ENCODE measurements at places on chromosomes 12 and 14.

DNA sequence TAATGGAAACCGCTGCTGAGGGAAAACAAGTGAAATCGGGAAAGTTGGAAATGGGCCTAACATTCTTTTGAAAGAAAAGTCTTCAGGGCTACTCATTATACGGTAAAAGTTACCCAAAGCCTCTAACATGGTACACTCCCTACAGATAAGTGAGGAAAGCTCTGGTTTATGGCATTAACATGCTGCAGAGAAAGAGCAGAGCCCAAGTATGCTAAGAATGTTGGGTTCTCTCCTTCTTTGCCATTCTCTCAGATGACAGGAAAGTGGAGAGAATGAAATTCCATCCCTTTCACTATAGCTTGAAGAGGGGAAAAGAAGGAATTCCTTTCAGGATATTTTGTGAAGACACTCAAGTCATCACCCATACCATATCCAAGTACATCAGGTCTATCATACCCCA is 348.0 kb downstream of the SEC23A start:
- no peak for DNase-seq

- no peak for DNase-seq
Measured at GRCh38 chr12:103799857-103800771, 40.9 kb downstream of the NT5DC3 start.

DNA sequence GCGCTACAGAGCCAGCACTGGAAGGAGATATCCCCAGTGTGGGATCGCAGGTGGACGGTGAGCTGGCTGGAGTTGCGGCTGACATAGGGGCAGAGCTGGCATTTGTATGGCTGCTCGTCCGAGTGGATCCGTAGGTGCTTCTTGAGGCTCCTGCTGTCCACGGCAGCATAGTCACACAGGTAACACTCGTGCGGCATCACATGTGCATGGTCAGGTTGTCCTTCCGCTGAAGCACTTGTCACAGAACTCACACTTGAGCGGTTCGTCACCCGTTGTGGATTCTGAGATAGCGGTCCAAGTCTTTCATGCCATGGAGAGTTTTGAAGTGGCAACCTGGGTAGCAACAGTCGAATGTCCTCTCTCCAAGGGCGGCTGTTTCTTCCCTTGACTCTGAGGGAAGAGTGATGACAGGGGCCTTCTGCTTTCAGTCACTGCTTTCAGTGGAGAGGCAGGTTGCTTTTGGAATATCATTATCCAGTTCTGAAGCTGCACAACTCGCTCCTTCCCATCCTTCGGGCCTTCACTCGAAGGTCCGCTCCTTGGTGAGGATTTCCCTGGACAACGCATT is 37.0 kb upstream of the SAV1 start:
- DNase-seq, result no peak

GRCh38 chr12:54035568-54036264 is 2.9 kb downstream of the HOXC5 start:
- no peak for DNase-seq

DNA sequence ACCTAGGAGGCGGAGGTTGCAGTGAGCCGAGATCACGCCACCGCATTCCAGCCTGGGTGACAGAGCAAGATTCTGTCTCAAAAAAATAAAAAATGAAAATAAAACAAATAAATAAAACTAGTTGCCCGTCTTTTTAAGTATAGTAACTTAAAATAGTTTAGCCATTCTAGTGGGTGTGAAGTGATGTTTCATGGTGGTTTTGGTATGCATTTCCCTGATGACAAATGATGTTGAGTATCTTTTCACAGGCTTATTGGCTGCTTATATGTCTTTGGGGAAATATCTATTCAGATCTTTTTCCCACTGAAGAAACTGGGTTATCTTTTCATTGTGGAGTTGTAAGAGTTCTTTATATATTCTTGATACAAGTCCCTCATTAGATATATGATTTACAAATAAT is 102.4 kb upstream of the METAP2 start:
- DNase-seq, result no peak

GRCh38 chr14:58027904-58028303 is 124.1 kb downstream of the ARMH4 start:
- no peak for DNase-seq

- DNase-seq, result no peak
Measured at GRCh38 chr12:103623716-103624115, 36.6 kb downstream of the STAB2 start.

DNA sequence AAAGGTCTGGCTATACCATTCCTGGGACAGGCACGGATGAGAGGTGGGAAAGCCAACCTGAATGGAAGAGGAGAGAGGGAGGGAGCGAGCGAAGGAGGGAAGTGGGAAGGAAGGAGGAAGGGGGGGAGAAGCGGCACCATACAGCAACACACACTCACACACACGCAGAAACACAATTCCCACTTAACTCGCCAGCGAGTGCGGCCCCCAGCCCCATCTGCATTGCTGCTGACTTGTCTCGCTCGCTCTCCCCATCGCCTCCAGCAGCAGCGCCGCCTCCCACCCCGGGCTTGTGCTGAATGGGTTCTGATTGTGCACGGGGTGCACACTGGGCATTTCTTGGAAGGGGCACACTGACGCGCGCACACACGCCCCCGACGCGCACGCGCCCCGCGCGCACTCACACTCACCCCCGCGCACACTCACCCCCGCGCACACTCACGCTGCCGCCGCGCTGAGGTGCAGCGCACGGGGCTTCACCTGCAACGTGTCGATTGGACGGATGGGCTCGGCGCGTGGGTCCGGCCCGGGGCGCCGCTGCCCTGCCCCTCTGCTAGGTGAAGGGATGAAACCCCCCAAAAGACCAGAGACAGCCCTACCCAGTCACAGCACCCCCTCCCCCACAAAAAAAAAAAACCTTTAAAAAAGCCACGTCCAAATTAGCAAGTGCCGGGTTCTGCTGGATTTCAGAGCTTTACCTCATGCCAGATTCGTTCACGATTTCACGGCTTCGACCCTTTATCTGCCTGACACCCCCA is 685 bp downstream of the GRIN2B start:
- DNase-seq, result no peak

- no peak for DNase-seq
Measured at GRCh38 chr12:96810477-96810876, 96.6 kb upstream of the NEDD1 start.

GRCh38 chr14:65296402-65296801 is 116.1 kb upstream of the FUT8 start:
- no peak for DNase-seq

GRCh38 chr12:63098851-63099250 is 52.1 kb downstream of the AVPR1A start:
- no peak for DNase-seq

- DNase-seq, result peak; percentile 32
Measured at GRCh38 chr12:1797011-1797901, 23.1 kb upstream of the LRTM2 start.

- DNase-seq, result no peak
Measured at GRCh38 chr12:56315249-56315621, 553 bp downstream of the CNPY2 start.

- DNase-seq, result no peak
Measured at GRCh38 chr14:36905272-36905888, 243.7 kb downstream of the PAX9 start.

DNA sequence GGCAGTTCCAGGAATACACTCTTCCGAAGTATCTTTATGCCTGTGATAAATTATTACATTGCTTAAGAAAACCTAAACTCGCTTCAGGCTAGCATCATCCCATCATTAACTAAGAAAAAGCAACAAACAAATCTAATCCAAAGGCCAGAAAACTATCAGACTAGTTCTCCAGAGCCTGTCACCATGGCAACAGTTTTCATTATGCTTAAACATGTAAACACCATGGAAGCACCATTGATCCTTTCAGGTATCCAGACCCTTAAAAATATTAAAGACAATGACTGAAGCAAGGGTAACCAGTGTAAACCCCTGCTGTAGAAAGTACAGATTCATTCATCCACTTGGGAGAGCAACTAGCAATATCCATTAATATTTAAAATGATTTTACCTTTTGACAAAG is 9.8 kb downstream of the DAD1 start:
- no peak for DNase-seq

GRCh38 chr12:4036671-4037271 is 163.6 kb upstream of the PARP11 start:
- DNase-seq, result no peak

- DNase-seq, result no peak
Measured at GRCh38 chr14:100872259-100873095, 31.0 kb downstream of the RTL1 start.

DNA sequence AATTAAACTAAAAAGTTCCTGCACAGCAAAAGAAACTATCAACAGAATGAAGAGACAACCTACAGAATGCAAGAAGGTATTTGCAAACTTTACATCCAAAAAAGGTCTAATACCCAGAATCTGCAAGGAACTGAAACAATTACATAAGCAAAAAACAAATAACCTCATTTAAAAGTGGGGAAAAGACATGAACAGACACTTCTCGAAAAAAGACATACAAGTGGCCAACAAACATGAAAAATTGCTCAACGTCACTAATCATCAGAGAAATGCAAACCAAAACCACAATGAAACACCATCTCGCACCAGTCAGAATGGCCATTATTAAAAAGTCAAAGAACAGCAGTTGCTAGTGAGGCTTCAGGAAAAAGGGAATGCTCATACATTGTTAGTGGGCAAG is 15.2 kb downstream of the PDE6H start:
- no peak for DNase-seq

DNA sequence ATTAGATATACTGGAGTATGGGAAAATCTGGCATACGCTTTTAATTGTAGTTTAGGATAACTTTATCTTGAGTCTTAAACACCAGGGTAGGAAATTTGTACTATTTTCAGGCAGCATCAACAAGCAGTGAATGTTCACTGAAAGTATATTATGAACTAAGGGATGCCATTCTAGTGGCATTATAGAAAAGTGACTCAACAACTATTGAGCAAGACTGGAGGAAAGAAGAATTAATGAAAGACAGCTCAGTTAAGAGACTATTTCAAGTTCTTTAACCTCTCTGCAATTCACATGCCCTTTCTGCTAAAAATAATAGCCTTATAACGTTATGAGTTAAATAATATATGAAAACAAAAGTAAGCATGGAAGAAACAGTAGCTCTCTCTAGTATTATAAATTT is 343.1 kb downstream of the FSCB start:
- DNase-seq, result no peak

DNA sequence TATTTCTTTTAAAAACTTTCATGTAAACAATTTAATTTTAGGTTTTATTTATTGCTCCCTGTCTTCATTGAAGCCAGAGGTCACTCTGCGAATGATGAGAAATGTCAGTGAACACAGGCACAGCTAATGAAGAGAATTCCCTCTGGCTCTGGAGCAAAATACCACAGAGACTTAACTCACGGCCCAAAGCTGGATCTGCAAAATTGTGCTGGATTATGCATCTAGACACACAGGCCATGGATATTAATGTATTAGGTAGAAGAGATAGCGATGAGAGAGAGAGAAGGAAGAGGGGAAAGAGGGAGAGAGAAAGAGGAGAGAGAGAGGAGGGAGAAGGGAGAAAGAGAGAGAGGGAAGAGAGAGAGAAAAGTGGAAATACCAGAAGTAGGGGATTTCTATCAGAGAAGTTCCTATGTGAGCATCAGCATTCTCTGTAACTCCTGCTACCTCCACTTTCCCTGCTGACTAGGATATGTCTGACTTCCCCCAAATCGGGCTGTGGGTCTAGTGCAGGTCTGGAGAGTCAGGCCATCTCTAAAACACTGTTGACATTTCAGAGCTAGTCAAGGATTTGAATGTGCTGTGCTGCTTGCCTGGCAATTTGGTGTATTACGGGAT is 3.7 kb downstream of the ARHGDIB start:
- DNase-seq, result no peak

DNA sequence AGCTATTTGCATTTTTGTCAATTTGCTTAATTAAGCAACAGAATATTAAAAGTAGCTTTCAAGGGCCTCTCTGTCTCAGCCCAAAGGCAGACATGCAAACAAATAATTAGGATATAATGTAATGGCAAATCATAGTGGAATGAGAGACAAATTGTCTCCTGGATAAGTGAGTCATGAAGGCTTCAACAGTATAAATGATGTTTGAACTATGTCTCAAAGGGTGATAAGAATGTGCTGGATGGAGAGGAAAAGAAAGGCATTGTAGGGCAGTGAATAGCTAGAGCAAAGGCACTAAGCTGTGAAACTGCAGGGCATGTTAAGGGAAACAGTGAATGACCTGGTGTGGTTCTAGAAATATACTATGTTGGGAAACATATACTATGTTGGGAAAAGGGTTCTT is 53.5 kb upstream of the PPP1R12A start:
- no peak for DNase-seq

DNA sequence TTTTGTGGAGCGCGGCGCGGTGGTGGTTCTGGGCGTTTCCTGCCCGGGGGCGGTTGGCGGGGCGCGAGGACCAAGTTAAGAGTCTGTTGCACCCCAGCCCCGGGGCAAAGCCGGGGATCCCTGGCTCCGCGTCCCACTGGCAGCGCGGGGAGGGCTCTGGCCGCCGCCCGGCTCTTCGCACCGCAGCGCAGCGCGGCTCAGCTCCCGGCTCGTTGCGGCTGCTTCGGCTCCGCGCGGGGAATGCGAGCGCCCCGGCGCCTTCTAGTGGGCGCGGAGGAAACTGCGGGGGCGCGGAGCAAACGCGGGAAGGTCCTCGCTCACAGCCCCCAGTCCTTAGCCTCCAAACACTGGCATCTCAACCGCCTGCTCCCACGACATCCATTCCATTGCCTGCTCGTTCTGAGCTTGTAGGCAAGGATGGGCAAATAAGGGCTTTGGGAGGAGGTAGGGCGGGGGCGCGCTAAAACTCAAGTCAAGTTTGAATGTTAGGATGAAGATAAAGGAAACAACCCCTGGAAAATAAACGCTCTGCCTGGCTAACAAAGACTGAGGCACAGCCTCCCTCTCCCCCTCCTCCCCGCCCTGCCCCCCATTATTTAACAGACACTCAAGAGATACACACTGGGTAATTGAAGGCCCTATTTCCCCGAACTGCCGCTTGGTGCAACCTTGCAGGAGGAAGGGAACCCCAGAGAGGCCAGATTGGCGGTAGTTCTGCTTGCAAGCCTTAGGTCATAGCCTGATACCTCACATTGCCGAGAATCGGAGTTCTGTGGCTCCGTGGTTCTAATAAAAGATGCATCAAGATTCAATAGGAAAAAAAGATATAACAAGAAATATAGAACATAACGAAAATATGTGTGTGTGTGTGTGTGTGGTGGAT is at the start of gene B4GALNT1:
Gene B4GALNT1 (minus strand): TSS at position 244 of the 883 bp plus-strand sequence. CDS start 1,069 bp downstream, outside the sequence.
- DNase-seq, result peak; percentile 42

GRCh38 chr14:24310265-24310645 is 315 bp downstream of the LTB4R2 start:
- no peak for DNase-seq

Data from activated T-helper 1 cell treated with anti-CD3 and anti-CD28 coated beads, Interleukin-2, amount 50 U/mL, for 16 hours (primary cell).